ENCODE measurements at places on chromosomes 1 and 21. TPM values are rescaled to one million over a fixed set of nuclear protein-coding genes. Genes with fewer than 3 reads are reported as not detected.

The SLAMF7 gene
- total RNA-seq: 0.51 TPM

The NR0B2 gene
- total RNA-seq: 4.2 TPM

The RPE65 gene
- not detected for total RNA-seq

The LENEP gene
- not detected for total RNA-seq

The PNRC2 gene
- 74.6 TPM for total RNA-seq

The SMPDL3B gene
- 0.32 TPM for total RNA-seq

The PLEKHN1 gene
- not detected for total RNA-seq

The HSD11B1 gene
- total RNA-seq: 1.5 TPM

The FCRL3 gene
- not detected for total RNA-seq

- no peak for DNase-seq
Measured at GRCh38 chr21:26795412-26795805, 49.8 kb downstream of the ADAMTS1 start.

DNA sequence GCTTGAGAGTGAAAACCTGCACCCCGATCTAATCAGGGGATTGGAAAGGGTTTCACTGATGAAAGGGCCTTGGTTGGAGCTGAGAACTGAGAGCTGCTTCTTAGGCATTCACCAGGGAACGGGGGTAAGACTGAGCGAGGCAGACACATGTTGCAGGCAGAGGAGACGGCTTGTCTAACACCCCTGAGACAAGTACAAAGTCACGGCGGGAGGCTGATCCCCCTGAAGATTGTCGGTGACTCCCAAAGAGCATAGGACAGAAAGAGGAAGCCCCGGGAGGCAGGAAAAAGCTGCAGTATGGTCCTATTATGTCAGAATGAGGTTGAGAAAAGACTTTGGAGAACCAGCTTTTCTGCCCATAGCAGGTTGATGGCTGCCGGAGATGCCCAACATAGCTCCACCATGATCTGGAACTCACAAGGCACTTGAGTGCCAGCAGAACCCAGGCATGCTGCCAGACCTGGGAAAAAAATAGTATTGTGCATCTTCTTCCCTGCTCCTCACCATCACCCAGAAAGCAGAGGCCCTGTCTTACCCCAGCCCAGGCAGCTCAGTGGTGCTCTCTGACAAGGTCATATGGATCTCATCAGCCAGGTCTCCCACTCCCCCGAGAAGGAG, 463.9 kb upstream of the PROX1 start:
- no peak for DNase-seq

DNA sequence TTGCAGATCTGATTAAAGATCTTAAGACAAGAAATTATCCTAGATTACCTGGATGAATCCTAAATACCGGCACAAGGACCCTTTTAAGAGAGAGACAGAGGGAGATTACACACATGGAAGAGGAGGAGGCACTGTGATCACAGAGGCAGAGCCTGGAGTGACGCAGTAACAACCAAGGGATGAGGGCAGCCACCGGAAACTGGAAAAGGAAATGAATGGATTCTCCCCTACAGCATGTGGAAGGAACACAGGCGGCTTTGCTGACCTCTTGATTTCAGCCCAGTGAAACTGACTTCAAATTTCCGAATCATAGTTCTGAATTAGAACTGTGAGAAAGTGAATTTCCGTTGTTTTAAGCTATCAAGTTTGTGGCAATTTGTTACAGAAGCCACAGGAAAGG, 50.2 kb upstream of the IVNS1ABP start:
- no peak for DNase-seq

- no peak for DNase-seq
Measured at GRCh38 chr1:150192012-150192411, 42.3 kb downstream of the PLEKHO1 start.

GRCh38 chr1:116504308-116505156, 66.3 kb downstream of the CD58 start:
- peak; percentile 82 for DNase-seq

DNA sequence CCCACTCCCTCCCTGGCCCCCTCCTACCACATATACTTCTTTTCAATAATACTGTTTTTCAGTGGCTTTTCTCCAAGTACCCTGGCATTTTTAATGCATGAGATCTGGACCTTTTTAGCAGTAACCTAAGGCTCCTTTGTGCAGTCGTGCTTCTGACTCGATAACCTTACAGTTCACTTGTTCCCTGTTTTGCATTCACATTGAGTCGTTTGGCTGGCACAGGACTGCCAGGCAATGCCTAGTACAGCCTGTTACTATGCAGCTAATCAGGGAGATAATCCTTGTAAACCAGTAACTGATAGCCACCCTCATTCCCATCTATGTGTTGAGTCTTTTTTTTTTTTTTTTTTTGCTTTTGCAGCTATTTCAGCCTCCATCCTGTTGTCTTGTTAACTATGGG, 3.7 kb downstream of the ATP1B1 start:
- no peak for DNase-seq

- DNase-seq: no peak
Measured at GRCh38 chr1:177753655-177754054, 216.2 kb downstream of the SEC16B start.

GRCh38 chr1:87705233-87705632, 376.6 kb downstream of the LMO4 start:
- no peak for DNase-seq

GRCh38 chr1:89085781-89086180, 20.8 kb upstream of the GBP1 start:
- no peak for DNase-seq

DNA sequence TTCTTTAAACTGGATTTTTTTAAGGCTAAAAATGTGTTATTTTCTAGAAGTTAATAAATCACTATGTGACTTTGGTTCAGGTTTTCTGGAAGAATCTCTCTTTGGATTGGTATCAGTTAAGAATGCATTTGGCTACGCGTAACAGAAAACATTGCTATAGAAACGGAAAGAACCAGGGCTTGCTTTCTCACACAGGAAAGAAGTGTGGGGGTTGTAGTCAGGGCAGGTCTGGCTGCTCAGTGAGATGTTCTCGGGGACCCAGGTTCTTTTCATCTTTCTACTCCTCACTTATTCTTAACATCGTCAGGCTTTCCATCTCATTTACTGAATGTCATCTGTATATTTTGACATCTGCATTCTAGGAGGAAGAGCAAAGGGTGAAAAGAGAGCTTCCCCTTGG, 191.4 kb downstream of the ZBTB18 start:
- DNase-seq: no peak

GRCh38 chr1:59561796-59562195, 253.0 kb upstream of the HOOK1 start:
- no peak for DNase-seq

GRCh38 chr1:229229721-229230139, 41.2 kb upstream of the RAB4A start:
- DNase-seq: peak; percentile 86

DNA sequence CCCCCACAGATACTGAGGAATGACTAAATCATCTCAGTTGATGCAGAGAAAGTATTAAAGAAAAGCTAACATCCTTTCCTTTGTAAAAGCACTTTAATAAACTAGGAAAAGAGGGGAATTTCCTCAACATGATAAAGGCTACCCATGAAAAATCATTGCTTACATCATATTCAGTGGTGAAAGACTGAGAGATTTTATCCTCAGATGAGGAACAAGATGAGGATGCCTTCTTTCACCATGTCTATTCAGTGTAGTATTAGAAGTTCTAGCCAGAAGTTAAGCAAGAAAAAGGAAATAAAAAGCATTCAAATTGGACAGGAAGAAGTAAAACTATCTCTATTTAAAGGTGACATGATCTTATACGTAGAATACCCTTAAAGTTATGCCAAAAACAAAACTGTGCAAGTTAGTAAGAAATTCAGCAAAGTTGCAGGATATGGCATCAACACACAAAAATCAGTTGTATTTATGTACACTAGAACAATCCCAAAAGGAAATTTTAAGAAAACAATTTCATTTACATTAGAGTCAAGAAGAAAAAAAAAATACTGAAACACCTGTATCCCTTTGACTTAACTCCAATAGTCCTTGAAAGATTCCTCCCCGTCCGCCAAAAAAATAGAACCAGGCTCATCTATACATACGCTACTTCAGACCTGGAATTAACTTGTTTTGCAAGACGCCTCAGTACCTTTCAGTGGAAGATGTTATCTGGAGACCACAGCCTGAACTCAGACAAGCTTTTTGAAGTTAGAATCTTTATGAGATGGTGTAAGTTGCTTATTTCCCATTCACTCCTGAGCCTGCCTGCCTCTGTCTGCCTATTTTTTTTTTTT, 17.5 kb downstream of the ZMYM4 start:
- no peak for DNase-seq

- DNase-seq: no peak
Measured at GRCh38 chr1:89670711-89671110, 37.8 kb downstream of the LRRC8C start.

DNA sequence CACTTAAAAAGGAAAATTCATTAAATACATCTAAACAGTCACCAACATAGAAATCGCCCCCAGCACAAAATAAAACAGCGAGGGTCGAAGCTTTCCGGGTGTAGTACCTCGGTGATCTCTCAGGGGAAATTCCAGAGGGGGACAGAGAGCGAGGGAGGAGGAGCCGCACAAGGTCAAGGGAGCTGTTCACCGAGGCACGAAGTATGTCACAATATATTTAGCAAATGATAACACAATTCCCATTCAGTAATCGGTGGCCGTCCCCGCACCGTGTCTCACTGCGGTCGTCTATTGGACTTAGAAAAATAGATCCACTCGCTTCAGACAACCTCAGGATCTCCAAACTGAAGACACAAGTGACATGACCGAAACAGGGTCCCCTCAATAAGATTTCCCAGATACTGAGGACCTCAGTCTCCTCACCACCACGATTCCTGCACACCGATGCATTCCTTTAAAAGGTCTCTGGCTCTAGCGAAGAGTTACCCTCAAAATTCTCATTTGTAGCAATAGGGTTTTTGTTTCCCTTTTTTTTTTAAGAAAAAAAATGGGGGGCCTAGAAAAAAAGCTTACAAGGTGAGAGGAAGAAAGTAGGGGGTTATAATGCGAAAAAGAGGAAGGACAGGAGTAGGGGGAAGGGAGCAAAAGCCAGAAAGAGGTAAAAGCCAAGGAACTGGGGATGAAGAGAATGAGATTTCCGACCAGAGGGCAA, 1.1 kb downstream of the LPGAT1 start:
- peak; percentile 52 for DNase-seq

- DNase-seq: no peak
Measured at GRCh38 chr1:186878356-186878755, 49.6 kb downstream of the PLA2G4A start.

DNA sequence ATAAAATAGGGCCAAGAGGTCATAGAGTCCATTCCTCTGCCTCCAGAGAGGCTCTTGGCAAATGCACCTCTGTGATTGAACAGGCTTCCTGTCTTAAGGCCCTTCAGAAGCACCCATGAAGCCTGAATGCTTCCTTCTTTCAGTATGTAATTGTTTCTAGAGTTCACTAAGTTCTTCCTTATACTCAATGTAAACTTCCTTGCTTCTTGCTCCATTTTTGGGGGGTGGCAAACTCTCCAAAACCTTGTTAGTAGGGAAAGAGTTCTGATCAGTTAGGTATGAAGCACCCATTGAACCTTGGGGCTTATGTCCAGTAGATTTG, 102.3 kb upstream of the LPGAT1 start:
- DNase-seq: no peak

DNA sequence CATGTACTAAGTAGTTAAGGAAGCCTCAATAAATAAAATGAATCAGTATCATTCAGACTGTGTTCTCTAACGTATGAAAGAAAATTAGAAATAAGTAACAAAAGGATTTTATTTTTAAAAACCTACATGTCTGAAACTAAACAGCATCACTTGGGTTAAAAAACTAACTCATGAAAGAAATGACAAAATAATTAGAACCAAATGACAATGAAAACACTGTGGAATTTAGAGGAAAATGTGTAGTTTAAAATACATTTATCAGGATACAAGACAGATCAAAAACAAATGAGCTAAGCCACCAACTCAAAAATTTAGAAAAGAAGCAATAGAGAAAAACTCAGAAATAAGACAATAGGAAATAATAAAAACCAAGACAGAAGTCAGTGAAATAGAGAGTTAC, 108.7 kb downstream of the TENT5C start:
- DNase-seq: no peak

DNA sequence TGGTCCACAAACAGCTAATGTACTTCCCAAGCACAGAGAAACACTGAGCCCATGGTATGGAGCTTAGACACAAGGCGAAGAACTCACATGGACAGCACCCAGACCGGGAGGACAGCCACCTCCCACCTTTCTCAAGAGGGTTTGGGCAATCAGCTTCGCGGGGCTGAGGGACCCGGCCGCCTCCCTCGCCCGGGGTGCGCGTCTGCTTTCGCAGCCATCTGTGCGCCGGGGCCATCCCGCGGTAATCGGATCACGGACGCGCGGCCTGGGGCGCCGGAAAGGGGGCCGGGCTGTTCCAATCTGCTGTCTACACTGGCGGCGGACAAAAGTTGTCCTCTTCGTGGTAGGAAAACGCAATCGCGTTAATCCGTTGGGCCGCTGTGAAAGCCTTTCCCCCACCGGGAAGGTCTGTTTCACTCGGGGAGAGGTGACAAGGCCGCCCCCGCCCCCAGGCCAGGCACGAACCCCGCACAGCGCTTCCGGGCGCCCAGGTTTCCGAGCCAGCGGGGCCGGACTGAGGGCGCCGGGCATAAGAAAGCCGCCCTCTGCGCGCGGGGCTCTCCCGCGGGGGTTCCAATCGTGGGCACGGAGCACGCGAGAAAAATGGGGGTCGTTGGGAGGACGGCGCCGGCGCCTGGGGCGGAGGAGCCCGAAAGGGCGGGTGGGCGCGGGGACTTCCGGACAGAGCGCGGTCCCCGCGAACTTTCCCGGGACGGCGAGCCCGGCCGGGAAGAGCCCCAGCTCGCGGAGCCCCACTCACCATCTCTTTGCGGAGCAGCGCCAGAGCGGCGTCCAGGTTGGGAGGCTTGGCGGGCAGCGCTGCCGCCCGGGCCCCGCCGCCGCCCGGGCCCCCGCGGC, 664 bp downstream of the FAM89A start:
- peak; percentile 74 for DNase-seq

DNA sequence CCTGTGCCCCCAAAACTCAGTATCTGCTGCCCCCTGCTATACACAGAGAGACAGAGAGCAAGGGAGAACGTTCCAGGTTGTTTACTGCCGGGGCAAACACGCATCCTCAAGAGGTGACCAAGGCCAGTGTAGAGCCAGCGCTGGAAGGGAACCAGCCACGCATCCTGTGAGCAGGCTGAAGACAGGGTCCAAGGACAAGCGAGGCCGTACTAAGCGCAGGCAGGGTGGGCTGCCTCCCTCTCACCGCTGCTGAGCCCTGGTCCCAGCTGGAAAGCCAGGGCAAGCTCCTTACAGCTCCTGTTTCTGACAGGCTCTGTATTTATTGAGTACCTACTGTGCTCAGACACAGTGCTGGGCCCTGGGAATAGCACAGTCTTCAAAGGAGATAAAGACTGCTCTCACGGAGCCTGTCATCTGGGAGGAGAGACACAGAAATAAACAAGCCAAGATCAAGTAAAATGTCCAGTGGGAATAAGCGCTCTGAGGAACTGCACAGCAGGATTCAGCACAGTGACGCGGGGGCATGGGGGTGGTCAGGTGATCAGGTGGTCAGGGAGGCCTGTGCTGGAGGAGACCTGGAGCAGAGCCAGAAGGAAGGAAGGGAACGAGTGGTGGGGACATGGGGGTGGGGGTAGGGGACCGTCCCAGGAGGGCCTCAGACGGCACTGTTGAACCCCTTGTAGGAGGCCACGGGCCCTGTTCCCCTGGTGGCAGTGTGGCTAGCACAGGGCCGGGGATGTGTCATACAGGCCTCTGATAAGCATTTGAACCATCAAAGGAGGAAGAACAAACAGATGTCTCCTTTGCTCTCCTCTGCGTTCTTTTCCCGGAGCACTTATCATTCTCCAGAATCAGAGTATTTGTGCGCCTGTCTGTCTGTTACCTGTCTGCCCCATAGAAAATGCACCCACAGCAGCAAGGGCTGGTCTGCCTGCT, 37.8 kb upstream of the EFHD2 start:
- no peak for DNase-seq

Measured in right cardiac atrium (tissue), 5 donors.